GM19239 (cell line): ENCODE measurements at places on chromosomes 7 and 10.

DNA sequence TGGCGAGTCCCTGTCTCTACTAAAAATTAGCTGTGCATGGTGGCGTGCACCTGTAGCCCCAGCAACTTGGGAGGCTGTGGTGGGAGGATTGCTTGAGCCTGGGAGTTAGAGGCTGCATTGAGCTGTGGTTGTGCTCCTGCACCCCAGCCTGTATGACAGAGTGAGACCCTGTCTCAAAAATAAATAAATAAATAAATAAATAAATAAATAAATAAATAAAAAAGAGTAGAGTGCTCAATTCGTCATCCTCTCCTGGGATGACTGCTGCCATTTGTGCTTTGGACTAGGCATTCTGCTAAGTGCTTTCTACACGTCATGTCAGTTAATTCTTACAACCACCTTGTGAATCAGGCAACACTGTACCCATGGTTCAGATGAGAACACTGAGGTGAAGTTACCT lies 130.6 kb downstream of the DOCK1 start:
- no peak for DNase-seq

- DNase-seq: no peak
Observed at GRCh38 chr10:113880236-113880635, 25.8 kb downstream of the NHLRC2 start.

- no peak for DNase-seq
Observed at GRCh38 chr7:38438970-38439369, 165.5 kb upstream of the TARP start.

GRCh38 chr7:134630893-134631292 lies 15.8 kb upstream of the BPGM start:
- no peak for DNase-seq

GRCh38 chr10:113473011-113473410 lies 79.8 kb upstream of the HABP2 start:
- DNase-seq: no peak

GRCh38 chr10:48412933-48413332 lies 106.5 kb downstream of the MAPK8 start:
- no peak for DNase-seq

DNA sequence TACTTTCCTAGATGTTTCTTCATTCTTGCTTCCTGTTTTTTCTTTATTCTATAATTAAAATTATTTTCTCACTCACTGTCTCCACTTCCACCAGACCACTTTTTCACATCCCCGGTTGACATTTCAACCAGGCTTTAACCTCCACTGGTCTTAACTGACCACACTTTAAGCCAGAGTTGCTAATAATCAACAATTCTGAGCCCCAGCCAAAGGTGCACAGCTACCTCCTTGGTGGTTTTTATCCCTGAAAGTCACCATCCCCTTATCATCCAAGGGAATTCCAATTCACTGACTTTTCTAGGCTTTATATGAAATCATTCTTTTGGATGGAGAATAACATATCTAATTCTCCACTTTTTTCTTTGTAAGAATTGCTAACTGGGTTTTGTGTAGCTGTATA lies 138.9 kb downstream of the FRMD4A start:
- no peak for DNase-seq

GRCh38 chr10:5752301-5752871 lies 60.8 kb downstream of the GDI2 start:
- DNase-seq: no peak

- DNase-seq: no peak
Observed at GRCh38 chr7:91034459-91035368, 229.5 kb upstream of the FZD1 start.

- no peak for DNase-seq
Observed at GRCh38 chr7:28052933-28053332, 127.7 kb downstream of the JAZF1 start.

- no peak for DNase-seq
Observed at GRCh38 chr7:111329367-111330234, 232.7 kb downstream of the IMMP2L start.

GRCh38 chr10:132206806-132207535 lies 20.2 kb downstream of the DPYSL4 start:
- DNase-seq: no peak

DNA sequence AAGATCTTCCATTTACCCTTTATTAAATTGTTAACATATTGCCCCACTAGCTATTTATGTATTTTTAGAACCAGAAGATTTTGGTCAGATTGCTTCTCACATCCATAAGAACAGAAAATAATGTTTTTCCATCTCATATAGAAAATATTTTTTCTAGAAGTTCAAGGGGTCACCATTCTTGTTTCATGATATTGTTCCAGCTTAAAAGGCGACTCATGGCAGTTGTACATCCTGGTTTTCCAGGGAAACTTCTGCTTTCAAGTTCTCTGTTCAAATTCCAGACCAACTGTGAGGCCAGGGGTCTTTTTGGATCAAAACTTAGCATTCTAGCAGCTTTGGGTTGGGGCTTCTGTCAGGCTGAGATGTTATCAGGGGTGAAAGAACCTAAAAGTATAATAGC lies 84.4 kb downstream of the LRRC4 start:
- no peak for DNase-seq

DNA sequence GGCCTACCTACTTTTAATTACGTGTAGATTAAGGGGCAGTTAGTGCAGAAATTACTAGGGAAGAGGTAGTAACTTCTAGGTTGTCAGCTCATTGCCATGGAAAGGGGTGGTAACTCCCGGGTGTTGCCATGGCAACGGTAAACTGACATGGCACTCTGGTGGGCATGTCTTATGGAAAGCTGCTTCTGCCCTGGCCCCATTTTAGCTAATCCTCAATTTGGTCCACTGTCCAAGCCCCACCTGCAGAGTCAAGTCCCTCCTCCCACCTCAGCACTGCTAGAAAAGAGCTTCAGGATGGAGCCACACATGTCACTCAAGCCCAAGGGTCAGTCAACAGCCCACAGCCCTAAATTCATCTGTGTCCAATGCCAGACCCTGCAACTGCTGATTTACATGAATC lies 7.5 kb upstream of the ZKSCAN1 start:
- DNase-seq: no peak

DNA sequence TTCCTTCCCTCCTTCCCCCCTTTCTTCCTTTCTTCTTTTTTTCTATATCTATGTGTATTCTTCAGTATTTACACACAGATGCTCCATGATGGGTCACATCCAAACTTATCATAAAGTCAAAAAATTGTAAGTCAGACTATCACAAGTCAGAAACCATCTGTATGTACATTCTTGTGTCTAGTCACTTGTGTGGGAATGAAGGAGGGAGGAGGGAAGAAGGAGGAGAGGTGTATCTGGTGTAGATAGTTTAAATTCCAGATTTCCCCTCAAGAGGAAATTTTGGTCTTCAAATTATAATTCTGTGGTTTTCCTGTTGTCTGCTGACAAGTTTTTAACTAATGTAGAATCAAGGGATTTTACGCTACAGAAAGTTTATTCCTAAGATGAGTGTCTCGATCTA lies 287.2 kb downstream of the ETV1 start:
- no peak for DNase-seq

DNA sequence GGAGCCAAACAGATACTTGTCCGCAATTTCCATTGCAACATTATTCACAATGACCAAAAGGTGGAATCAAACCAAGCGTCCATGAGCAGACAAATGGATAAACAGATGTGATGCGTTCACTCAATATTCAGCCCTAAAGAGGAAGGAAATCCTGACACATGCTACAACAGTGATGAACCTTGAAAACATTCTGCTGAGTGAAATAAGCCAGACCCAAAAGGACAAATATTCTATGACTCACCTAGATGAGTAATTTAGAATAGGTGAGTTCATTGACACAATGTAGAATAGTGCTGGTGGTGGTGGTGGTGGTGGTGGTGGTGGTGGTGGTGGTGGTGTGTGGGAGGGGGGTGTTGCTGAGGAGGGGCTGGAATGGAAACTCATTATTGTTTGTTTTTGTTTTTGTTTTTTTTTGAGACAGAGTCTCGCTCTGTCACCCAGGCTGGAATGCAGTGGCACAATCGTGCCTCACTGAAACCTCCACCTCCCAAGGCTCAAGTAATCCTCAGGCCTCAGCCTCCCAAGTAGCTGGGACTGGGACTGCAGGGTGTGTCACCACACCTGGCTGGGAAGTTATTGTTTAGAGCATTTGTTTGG lies 28.6 kb downstream of the SMKR1 start:
- no peak for DNase-seq

- DNase-seq: peak; percentile 61
Observed at GRCh38 chr10:96370584-96371157, 11.9 kb upstream of the OPALIN start.

DNA sequence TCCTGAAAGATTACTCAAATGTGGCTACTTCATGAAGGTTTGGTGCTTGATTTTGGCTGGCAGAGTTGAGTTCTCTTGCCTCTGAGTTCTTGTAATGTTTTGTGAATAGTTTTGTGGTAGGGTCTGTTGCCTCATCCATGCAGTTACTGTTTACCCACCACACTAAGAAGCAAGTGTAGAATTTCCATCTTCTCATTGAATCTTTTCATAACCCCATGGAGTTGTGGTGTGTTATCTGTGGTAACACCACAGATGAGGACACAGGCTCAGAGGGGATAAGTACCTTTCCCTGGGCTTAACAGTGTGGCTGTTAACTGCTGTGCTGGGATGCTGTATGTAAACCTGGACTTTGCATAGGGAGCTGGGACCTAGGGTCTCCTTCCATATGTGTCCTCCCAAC lies 186.3 kb downstream of the CAMK1D start:
- DNase-seq: no peak

DNA sequence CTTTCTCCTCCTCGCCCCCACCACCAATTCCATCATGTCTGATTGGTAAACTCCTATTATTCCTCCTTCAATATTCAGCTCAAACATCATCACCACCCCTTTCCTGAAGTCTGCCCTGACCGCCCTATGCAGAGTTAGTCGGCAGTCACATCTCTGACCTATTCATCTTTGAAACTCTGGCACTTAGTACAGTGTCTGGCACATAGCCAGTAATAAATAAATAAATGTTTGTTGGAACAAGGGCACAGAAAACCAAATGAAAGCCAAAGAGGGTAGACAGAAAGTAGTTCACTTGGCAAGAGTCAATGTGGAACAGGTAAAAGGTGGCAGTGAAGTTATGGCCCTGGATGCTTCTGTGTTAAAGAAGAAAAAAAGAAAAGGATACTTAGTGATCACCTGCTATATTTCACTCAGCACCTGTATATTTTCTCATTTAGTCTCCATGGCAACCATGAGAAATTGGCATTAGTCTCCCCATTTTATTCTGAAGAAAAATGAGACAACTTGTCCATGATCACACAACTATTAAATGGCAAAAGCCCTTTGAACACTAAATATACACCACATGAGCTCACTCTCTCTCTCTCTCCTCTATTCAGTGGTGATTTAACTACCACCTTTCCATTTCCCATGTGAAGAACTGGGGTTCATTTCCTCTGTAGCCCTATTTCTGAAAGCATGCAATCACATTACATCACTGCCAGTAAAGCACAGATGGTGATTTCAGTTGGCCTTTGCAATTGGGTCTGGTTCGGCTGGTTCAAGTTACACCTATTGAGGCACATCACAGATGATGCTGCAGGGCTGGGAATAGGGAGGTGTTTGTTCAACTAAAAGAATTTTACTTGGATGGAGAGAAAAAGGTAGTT lies 25.3 kb downstream of the CHCHD3 start:
- DNase-seq: no peak

GRCh38 chr7:28920424-28920823 lies 37.7 kb downstream of the TRIL start:
- no peak for DNase-seq

GRCh38 chr7:87833130-87833529 lies 43.0 kb downstream of the SLC25A40 start:
- DNase-seq: no peak

DNA sequence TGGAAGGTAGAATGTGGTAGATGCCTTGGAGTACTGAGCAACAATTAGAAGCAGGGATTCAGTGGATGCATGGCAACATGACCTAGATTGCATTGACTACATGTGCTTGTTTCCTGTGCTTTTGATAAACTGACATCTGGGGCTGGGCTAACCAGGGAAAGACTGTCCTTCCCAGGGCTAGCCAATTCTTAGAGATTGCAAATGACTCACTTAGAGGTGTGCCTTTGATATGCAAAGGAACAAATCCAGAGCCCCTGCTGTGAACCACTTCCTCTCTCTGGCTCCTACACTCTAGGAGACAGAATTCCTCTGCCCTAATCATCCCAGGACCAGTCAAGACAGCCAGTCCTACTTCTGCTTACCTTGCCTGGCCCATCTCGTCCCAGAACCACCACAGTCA lies 651.5 kb downstream of the LRMDA start:
- DNase-seq: no peak

DNA sequence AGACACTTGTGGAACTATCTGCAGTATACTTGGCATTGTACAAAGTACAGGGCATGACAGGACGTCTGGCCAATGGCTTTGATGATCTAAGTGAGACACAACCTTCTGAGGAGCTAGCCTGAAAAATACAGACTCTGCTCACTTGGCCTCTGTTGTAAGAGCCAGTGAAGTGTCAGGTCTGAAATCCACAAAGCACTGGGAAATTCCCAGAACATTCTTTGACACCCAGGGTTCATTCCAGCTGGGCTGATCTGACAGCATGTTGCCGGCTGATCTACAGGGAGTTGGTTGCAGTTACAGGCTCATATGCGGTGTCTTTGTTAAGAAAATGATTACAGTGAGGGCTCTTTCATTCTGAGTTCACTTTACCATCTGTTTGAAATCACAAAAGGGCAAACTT lies 354.6 kb downstream of the PHF14 start:
- no peak for DNase-seq

GRCh38 chr10:11270135-11270857 lies 252.6 kb downstream of the CELF2 start:
- peak; percentile 45 for DNase-seq

DNA sequence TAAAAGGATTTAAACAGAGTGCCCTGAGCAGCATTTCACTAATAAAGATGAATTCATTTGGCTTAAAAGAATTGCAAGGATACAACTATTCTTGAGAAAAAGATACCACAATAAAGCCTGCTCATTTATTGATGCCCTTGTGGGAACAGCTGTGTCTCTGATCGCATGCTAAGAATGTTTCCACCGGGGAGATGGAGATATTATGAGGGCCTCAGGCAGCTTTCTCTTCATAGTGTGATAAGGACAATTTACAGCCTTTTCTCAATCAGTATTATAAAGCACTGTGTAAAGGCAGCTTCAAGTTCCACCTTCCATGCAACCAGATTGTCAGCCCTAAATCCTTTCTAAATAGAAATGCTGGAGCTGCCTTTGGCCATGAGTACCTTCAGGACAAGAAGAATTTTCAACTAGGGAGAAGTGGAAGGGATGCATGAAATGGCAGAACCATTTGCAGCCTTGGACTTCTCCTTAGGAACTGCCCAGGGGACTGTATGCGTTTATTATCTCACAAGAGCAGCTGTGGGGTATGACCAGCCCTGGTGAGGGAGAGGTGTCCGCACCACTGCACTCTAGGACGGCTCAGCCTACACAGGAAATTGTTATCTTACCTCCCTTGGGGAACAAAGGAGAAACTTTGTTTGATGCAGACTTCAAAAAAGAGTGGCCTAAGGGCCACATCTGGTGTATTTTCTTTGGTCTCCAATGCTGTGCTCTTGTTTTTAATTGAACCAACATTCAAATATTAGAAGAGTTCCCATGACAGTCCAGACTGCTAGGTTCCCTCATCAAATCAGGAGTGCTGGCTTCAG lies 116.9 kb upstream of the PCGF5 start:
- DNase-seq: no peak

GRCh38 chr7:105307163-105307672 lies 81.5 kb downstream of the SRPK2 start:
- no peak for DNase-seq
